Stimulated activated CD4-positive, alpha-beta T cell treated with anti-CD3 and anti-CD28 coated beads, TNF-alpha, amount 100 ng/mL, for 1 hour (primary cell): ENCODE measurements at places on chromosomes 4 and X.

DNA sequence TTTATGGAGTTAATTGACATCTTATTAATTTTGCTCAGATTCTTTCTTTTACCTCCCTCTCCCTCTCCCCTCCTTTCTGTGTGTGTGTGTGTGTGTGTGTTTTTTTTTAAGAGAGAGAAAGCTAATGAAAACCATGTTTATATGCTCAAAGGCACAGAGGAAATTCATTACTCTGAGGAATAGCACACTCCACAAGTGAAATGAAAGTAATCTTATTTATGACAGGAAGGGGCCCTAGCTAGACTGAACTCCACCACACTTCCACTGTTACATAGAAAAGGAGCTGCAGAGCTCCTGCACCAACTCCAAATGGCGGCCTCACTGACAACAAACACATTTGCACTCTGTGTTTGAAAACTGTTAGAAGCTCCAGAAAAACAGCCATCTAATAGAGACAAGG, 150.6 kb downstream of the RASL11B start:
- DNase-seq, result no peak

- DNase-seq, result no peak
Observed at GRCh38 chr4:85778632-85779131, 303.7 kb downstream of the ARHGAP24 start.

DNA sequence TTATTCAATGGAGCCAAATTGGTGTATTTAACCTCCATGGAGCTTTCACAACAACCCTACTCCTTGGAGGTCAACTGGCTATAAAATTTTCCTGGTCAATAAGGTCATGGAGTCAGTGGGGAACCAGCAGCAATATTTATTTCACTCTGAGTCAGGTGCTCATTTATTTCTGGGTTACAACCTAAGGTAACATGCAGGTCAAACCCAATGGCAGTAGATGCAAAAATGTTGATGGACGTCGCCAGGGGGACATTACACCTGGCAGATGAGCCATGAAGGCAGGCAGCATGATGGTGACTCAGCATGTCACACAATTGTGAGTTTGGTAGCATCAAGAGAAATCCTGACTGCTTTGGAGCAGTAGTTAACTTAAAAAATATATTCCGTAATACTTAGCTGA, 514.1 kb downstream of the IL15 start:
- no peak for DNase-seq

DNA sequence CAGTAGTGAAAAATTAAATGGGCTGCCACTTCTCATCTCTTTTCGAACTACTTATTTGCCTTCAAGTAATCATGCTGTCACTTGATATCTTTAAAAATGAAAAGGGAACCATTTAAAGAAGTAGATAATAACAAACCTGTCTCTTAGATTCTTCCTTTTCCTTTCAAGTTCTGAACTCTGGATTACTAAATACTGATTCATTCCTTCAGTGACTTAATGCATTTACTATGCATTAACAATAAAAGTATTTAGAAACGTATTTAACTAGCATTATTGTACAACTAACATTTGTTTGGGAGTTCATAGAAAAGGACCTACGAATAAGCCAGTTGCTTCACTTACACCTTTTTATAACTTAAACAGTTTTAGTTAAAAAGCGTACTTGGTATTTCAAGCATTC, 61.1 kb upstream of the RAB33B start:
- DNase-seq, result no peak

- DNase-seq, result no peak
Observed at GRCh38 chrX:27976284-27976683, 5.0 kb downstream of the DCAF8L1 start.

GRCh38 chr4:99947608-99948007, 1.2 kb upstream of the DNAJB14 start:
- no peak for DNase-seq

- no peak for DNase-seq
Observed at GRCh38 chrX:45801554-45801953, 600.9 kb upstream of the DIPK2B start.

DNA sequence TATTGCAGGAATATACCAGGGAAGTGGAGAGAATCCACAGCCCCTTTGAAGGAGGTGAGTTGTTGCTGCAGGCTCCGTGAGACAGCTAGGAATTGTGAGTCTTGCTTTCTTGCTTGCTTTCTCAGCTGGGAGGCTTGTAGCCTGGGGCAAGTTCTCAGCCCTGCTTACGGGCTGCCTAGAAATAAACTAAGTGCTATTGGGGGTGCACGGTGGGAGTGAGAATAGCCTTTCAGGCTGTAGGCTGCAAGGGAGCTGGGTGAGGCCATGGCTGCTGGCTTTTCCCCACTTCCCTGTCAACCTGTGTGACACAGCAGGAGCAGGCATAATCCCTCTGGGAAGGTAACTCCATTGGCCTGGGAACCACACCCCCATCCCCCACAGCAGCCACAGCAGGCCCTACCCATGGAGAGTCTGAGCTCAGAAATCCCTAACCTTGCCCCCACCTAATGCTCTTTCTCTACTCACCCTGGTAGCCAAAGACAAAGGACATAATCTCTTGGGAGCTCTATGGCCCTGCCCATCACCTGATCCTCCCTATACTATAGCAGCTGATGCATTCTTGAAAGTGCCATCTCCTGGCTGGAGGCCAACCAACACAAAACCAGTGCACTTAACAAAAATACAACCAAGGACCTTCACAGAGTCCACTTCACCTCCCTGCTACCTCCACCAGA, 113.0 kb downstream of the MMRN1 start:
- DNase-seq, result no peak

GRCh38 chrX:46837558-46838485, 979 bp downstream of the RP2 start:
- DNase-seq, result no peak

- DNase-seq, result no peak
Observed at GRCh38 chr4:13535708-13536361, 8.5 kb downstream of the NKX3-2 start.

- no peak for DNase-seq
Observed at GRCh38 chr4:101037938-101038413, 309.4 kb downstream of the PPP3CA start.

DNA sequence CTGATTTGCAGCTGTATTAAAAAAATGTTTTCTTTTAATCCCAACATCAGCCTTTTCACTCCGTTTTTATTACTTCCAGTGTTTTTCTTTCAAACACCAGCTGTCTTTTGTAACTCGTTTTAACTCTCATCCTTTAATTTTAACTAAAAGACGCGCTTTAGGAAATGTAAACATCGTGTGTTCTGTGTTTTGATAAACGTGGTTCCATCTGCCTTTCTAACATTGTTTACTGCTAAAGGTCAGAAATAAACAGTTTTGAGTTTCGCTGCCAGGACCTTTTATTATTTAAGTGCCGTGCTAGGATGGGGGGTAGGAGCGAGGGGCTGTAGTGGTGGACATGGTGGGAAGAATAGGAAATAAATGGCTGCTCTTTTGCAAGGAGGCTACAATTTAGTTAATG, 1.5 kb downstream of the N4BP2 start:
- no peak for DNase-seq

DNA sequence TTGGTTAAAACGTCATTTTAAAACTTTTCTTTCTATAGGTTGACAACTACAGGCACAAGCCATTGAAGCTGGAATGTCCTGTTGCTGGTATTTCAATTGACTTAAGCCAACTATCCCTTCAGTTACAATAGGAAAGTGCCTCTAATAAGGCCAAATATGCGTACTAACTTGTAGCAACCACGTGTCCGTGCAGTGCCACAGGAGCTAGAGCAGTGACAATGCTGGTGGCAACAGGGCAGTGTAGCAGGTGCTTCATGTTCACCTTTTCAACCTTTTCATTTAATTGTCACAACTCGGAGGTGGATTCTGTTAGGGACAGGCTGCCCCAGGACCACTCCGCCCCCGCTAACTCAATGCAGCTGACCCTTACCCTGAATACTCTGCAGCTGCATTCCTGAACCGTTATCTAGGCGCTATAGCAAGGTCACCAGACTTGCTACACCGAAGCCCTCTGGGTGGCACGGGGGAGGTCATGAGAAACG, 37.7 kb downstream of the ERVMER34-1 start:
- no peak for DNase-seq

- DNase-seq, result no peak
Observed at GRCh38 chrX:12946406-12946805, 28.5 kb upstream of the TMSB4X start.

- no peak for DNase-seq
Observed at GRCh38 chr4:36323816-36324419, 42.5 kb downstream of the DTHD1 start.

- no peak for DNase-seq
Observed at GRCh38 chr4:73415807-73416238, 11.7 kb downstream of the ALB start.

- DNase-seq, result no peak
Observed at GRCh38 chr4:6153874-6154273, 46.5 kb downstream of the JAKMIP1 start.

DNA sequence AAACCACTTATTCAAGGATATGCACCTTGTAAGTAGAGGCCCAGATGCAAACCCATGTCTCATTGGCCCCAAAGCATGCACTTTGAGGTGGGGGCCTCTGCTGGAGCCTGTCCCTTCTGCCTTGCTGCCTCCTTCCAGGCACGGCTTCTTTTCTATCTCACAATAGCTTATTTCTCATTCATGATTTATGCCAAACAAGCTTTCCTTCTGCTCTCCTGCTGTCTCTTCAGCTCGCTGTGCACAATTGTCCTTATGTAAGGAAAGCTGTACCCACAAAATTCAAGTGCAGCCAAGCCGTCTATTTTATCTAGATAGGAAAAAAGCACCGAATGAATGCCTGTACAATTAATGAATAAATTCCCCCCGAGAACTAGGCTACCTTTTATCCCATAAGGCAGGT, 124.8 kb upstream of the PACRGL start:
- DNase-seq, result no peak

DNA sequence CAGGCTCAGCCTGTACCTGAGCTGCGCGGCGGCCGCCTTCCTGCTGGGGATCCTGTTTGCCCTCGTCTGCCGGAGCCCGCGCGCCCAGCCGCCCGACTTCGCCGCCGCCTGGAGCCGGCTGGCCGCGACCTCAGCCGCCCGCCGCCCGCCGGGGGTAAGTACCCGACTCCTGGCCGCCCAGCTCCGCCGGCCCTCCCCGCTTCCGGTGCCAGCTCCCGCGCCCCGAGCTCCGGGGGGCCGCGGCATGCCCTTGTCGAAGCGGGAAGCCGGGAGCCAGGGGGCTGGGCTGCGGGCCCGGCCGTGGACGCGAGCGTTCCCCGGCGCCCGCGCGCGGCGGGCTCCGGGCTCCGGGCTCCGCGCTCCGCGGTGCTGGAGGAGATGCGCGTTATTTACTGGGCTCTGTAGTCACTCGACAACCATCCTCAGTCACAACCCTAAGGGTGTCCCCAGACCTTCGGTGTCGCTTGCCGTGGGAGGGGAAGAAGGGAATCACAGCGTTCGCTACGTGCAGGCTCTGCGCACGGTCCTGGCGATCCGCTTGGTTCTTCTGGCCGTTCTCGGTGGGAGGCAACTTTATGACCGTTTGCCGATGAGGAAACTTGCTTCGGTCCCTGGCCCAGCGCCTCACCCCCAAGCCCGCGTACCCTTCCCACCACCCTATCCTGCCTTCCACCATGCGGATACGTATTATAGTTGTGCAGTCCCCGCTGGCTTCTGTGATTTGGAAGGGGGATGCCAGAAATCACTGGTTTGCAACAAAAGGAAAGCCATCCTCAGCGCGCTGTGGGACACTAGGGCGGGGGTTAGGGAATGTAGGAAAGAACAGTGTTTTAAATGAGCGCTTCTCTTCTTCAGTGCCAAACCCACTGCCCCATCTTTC, 944 bp downstream of the SNX25 start:
- DNase-seq, result no peak

- DNase-seq, result no peak
Observed at GRCh38 chr4:75306506-75306905, 207.7 kb downstream of the RCHY1 start.

GRCh38 chr4:113689394-113689793, 72.1 kb downstream of the CAMK2D start:
- DNase-seq, result no peak

DNA sequence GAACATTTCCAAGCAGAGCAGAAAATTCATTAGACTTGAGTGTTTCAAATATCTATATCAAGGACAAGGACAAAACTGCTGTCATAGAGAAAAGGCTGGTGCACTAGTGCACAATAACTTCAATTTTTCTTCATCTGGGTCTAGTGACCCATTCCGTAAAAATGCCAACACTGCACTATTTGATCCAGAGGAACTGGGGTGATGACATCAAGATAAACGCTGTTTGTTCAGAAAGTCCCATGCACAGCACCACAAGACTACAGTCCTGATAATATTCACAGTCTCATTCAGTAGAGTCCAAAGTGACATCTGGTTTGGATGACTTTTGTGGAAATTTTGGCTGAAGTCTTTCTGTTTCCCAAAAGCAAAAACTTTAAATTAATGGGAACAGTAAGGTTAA, 303.5 kb upstream of the GALNT7 start:
- no peak for DNase-seq

- no peak for DNase-seq
Observed at GRCh38 chr4:41102414-41103092, 111.8 kb downstream of the APBB2 start.

DNA sequence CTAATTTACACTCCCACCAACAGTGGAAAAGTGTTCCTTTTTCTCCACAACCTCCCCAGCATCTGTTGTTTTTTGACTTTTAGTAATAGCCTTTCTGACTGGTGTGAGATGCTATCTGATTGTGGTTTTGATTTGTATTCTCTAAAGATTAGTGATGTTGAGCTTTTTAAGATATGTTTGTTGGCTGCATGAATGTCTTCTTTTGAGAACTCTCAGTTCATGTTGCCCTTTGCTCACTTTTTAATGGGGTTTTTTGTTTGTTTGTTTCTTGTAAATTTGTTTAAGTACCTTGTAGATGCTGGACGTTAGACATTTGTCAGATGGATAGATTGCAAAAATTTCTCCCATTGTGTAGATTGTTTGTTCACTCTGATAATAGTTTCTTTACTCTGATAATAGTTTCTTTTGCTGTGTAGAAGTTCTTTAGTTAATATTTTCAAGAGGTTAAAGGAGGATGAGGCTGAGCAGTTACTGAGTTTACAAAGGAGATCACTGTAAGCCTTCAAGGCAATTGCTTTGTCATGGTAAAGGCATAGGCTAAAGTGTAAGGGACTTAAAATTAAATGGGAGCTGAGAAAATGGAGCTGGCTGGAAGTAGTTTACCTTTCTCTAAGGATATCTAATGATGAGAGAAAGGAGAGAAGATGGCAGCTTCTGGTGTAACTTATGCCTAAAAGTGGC, 323.4 kb downstream of the PCDH7 start:
- DNase-seq, result no peak

DNA sequence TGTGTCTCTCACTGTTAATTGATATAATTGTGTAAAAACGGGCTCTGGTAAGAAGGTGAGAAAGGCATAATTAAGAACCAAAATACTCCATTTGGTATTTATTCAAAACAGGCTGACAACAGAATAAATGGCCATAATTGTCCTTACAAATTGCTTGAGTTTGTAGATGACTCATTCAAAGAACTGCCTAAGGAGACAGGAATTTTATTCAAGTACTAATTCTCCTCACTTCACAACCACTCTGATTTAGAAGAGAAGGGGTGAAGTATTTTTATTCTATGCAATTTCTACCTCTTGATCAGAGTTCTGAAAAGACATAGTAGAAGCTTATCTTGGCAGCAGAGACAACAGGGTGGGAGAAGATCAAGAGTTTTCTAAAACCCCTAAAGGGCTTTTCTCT, 43.1 kb downstream of the ATP11C start:
- DNase-seq, result no peak

- no peak for DNase-seq
Observed at GRCh38 chrX:149060921-149061320, 444.2 kb downstream of the IDS start.
